ENCODE measurements at places on chromosomes 11 and 22. TPM values are rescaled to one million over a fixed set of nuclear protein-coding genes. Genes with fewer than 3 reads are reported as not detected.

KLHL35 gene
- total RNA-seq: 4.7 TPM

VSTM5 gene
- not detected for total RNA-seq

ANO9 gene
- not detected for total RNA-seq

HEPACAM gene
- total RNA-seq: 1.6 TPM

TRIM49 gene
- total RNA-seq: not detected

ADM2 gene
- total RNA-seq: under 0.01 TPM
